ENCODE measurements at places on chromosomes 4 and X.

- no peak for DNase-seq
Measured at GRCh38 chr4:157294575-157294974, 74.0 kb downstream of the GRIA2 start.

DNA sequence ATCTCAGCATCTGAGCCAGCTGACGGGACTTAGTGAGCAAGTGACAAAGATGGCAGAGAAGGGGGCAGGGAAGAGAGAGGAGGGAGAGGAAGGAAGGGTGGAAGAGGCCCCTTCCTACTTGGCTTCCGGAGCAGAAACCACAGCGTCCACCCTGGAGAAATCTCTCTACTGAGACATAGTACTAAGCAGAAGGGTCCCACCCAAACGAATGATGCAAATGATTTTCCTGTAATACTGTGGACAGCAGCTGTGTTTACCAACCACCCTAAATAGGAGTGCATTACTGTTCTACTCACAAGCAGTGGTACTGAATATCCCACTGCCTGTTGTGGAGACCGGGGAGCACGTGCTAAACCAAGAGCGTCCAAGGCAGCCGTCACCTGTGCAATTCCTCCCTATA, 29.4 kb downstream of the DTHD1 start:
- no peak for DNase-seq

DNA sequence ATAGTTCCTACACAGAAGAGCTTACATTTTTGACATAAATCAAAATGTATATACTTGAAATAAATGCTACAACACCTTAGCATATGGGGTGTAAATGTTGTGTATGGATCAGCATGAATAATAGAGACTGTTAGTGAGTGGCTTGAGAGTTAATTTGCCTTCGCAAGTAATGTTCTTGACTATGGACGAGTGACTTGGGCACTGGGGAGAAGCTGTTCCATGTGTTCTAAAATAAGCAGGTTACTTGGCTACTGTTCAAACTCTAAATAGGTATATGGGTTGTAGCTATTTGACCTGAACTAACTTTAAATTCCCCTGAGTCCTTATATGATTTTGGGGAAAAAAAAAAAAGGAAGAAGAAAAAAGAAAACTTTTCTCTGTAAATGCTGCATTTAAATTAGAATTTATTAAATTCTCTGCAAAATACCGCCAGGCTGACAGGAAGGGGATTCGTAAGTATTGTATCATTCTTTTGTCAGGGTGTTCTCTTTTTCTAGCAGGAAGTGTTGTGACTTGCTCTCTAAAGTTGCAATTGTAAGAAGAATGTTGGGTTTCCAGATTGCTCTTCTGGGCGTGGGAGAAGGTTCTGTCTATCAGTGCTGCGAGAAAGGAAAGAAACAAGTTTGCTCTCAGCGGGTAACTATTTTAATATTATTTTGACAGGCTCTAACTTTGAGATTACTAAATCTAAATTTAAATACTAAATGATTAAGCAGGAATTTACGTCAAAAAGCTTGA, 32.2 kb downstream of the PLS3 start:
- no peak for DNase-seq

DNA sequence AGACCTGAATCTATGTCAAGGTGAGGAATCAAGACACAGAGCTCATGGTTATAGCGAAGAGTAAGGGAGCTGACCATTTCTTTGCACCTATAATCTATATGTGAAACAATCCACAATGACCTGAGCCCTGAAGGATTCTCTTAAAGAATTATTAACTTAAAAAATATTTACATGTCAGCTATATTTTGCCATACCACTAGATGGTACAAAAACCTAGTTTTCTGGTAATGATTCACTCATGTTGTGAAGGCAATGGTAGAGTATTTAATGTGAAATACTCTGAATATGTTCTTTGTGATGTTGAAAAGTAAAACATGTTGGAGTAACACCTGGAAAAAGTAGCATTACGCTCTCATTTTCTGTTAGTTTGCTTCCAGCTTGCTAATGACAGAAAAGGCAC, 40.0 kb downstream of the VGLL1 start:
- DNase-seq: no peak

GRCh38 chr4:76965866-76966579, 16.5 kb downstream of the SEPTIN11 start:
- DNase-seq: no peak

DNA sequence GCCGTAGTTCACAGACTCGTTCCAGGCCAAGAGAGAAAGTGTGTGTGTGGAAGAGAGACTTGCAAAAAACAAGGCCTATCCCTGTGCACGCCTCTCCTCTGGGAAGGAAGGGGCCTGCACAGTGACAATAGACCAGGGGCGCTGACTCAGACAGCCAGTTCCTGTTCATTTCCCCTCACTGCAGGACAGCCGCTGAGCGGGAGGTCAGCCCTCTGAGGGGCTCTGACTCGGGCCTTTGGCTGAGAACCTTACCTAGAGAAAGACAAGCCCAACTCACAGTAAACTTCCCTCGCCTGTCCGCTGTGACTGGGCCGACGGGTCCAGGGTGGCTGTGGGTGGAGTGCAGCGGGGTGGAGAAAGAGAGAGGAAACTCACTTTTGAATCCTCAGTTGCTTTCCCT, 52.1 kb downstream of the RTL5 start:
- no peak for DNase-seq

GRCh38 chr4:8061573-8061972, 97.0 kb downstream of the ABLIM2 start:
- DNase-seq: no peak

GRCh38 chrX:103628386-103629317, at the start of gene TCEAL1:
Gene TCEAL1 (plus strand): TSS chrX:103628975. CDS start chrX:103629917, 942 bp downstream.
- no peak for DNase-seq

- no peak for DNase-seq
Measured at GRCh38 chr4:119653990-119654389, 25.4 kb upstream of the PDE5A start.

GRCh38 chr4:182896421-182896820, 20.8 kb downstream of the DCTD start:
- no peak for DNase-seq

- no peak for DNase-seq
Measured at GRCh38 chr4:162874748-162875147, 291.9 kb downstream of the NAF1 start.

- no peak for DNase-seq
Measured at GRCh38 chr4:126441173-126442035, 1126.6 kb downstream of the FAT4 start.

DNA sequence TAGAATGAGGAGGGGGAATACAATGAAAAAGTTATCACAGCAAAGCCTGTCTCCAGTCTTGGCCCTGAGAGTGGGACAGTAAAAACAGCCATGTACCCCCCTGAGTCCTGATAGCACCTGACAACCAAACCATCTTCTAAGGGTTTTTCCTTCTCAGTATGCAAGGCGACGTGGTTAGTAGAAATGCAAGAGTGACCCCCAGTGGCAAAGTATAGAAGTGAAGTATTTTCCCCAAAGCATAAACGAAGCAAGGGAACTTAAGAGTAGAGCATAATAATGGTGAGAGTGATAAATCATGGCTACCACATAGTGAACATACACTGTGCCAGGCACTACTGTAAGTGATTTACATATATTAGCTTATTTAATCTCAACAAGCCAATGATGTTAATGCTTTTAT, 52.8 kb downstream of the FAM47C start:
- no peak for DNase-seq

- DNase-seq: no peak
Measured at GRCh38 chr4:80073473-80074008, 512 bp upstream of the ANTXR2 start.

Data from GOT3 (cell line).